Endothelial cell (in vitro differentiated cells): ENCODE measurements at places on chromosomes 2 and 18.

DNA sequence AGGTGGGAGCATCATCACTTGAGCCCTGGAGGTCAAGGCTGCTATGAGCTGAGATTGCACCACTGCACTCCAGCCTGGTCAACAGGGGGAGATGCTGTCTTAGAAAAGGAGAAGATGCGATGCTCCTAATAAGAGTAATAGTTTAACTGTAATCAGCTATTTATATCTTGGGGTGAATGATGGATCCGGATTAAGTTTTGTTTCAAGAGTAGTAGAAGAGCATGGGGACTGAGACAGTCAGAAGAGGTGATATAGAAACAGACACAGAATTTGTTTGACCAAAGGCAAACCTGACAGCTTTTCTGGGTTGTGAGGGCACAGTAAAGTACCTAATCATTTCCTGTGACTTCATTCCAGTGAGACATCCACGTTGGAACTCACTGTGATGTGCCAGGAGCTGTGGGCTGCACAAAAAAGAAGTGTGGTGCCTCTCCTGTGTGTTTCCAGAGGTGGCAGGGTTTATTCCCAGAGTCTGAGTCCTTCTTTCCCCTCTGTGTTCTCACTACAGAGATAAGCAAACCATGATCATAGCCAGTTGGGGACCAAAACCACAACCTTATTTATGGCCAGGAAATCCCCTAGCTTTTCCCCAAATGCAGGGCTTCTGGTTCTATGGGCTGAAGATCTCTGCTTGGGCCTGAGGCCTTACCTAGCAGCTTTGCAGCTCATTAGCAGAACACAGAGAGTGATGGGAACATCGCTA lies 113.7 kb downstream of the XRCC5 start:
- no peak overlapping the region for H3K27ac ChIP-seq
- DNase-seq, result no peak
- peaks cover 10% of the 10 kb centered on the region for H3K27me3 ChIP-seq
- H3K4me3 ChIP-seq, result no peak overlapping the region
- peaks cover 9% of the 10 kb centered on the region for H3K36me3 ChIP-seq
- H3K4me1 ChIP-seq, result peaks cover 19% of the 10 kb centered on the region

DNA sequence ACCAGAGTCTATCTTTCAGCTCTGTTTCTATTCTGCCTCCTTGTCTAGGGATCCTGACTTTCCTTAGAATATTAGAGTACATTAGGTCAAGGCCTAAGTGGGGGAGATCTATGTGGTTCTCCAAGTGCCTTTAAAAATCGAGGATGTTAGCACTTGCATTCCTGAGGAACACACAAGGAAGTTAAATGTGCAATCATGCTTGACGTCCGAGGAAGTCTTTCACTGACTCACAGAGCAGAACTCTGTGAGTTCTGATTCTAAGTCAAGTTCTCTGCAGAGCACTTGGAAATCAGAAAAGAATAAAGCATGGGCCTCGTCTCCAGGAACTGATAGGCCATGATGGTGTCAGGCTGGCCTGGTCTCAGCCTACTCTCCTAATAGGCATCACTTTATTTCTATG lies 17.2 kb downstream of the FHOD3 start:
- H3K27ac ChIP-seq, result no peak overlapping the region
- H3K36me3 ChIP-seq, result no peaks in the 10 kb centered on the region
- no peak overlapping the region for H3K4me3 ChIP-seq
- no peaks in the 10 kb centered on the region for H3K27me3 ChIP-seq
- DNase-seq, result no peak

DNA sequence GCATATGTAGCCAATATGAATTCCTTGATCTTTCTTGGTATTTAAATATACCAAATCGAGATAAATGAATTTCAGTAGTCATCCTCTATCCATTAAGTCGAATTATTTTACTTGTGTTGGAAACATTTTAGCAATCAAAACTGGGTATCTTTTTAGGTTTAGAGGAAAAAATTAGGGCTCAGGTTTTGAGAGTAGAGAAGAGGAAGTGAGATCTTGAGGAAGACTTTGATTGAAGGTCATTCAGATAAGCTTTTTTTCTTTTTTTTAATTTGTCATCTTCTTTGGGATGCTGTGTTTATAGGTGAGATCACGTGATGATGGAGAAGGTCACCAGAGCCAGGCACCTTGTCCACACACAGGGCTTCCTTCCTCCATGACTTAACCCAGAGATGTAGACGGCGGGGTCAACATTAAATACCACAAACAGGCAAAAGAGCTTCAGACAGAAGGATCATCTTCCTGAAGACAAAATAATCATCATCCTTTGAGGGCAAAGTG lies 750.1 kb downstream of the RNF144A start:
- no peak overlapping the region for H3K4me3 ChIP-seq
- H3K27me3 ChIP-seq, result peaks cover 8% of the 10 kb centered on the region
- peaks cover 3% of the 10 kb centered on the region for H3K4me1 ChIP-seq
- H3K27ac ChIP-seq, result no peak overlapping the region

DNA sequence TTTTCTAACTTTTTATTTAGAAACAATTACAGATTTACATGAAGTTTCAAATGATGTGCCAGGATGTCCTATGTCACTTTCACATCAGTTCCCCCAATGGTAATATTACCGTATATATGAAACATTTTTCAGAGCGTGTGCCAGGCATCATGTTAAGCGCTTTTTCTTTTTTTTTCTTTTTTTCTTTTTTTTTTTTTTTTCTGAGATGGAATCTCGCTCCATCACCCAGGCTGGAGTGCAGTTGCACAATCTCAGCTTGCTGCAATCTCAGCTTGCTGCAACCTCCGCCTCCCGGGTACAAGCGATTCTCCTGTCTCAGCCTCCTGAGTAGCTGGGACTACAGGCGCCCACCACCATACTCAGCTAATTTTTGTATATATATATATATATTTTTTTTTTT lies 5.6 kb upstream of the PPP4R1 start:
- no peak for DNase-seq
- no peak overlapping the region for H3K4me3 ChIP-seq
- peaks cover 19% of the 10 kb centered on the region for H3K4me1 ChIP-seq
- H3K27me3 ChIP-seq, result peaks cover 7% of the 10 kb centered on the region

DNA sequence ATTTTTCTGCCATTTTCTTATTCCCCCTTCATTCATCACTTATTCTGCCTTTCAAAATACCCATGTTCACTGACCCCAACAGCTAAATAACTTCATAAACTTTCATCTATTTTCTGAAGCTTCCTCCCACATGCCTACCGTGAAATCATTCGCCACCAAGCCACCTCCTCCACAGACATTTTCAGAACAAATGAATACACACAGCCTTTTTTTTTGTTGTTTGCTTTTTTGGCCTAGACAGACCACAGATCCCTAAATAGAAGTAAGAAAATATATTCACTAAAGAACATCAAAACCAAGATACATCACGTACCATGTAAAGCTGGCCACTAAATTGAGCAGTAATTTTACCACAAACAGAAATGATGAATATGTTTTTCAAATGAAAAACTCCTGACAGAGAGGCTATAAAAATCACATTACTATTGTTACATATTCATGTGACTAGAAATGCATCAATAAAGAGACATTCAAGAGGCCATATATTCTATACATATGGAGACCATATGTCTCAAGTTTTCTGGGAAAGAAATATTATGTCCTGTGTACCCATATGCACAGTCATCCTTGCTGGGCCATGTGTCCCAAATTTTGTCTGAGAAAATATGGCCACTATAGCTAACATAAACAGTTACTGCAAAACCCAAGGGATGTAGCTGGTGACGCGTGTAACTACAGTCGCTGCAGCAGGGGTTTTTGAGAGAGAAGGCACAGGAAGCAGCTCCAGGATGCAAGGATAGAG lies 200.3 kb downstream of the FBXO15 start:
- no peak overlapping the region for H3K27ac ChIP-seq
- H3K36me3 ChIP-seq, result no peaks in the 10 kb centered on the region
- peaks cover 2% of the 10 kb centered on the region for H3K27me3 ChIP-seq
- H3K4me3 ChIP-seq, result no peak overlapping the region
- peaks cover 28% of the 10 kb centered on the region for H3K4me1 ChIP-seq
- no peak for DNase-seq
